ENCODE measurements at places on chromosomes 13 and 19. TPM values are rescaled to one million over a fixed set of nuclear protein-coding genes. Genes with fewer than 3 reads are reported as not detected.
A peak's percentile ranks its signal among the peaks of the same experiment; 100 is the strongest.

TRIM13 gene
- total RNA-seq: 21.7 TPM

TBXA2R gene
- 1.5 TPM for total RNA-seq

DNA sequence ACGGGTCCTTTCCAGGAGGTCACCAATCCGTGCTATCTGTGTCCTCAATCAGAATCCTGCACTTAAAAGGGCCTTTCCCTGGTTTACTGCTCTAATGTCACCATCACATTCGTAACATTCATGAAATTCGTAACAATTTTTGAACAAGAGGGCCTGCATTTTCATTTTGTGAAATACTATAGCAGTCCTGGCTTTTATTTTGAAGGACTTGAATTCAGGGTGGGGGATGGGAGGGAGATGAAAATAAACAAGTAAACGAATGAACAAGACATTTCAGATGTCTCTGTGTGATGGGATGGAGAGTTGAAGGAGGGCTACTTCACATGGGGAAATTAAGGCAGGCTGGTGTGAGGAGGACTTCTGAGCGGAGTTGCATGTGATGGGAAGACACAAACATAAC lies 281.0 kb downstream of the TSHZ3 start:
- no peak for DNase-seq

PSG3 gene
- not detected for total RNA-seq

XRCC1 gene
- total RNA-seq: 22.7 TPM

DNA sequence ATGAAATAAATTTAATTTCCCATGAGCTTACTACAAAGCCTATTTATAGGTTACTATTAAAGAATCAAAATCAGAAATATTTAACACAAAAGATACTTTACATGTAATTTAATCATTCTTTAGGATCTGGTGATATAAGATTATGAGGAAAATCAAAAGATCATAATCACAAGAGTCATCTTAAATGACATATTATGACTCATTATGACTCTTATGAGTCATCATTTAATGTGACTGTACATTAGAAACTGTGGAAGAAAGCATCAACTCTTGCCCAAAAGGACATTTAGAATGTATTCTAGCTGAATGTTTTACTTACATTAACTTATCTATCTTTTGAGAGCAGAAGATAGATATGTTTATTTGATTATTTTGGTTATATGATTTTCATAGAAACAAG lies 458.6 kb downstream of the DCT start:
- DNase-seq: peak; percentile 58

GRCh38 chr19:14391156-14391821 lies 10.0 kb downstream of the ADGRE5 start:
- DNase-seq: peak; percentile 58

CEACAM7 gene
- total RNA-seq: not detected

AKAP11 gene
- total RNA-seq: 29.3 TPM

ZNF813 gene
- 4.4 TPM for total RNA-seq

RANBP3 gene
- total RNA-seq: 40.5 TPM

DNA sequence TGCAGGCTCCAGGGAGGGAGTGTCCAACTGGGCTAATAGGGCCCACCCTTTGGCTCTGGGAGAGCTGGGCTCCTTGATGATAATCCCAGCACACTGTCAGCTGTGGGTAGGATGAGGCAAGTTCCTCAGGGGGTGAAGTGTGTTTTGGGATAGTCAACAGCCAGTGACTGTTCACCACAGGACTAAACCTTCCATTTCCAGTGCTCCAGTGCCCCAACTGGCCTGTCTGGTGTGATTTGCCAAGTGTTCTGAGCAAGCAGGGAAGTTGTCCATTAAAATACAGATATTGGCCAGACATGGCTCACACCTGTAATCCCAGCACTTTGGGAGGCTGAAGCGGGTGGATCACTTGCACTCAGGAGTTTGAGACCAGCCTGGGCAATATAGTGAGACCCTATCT lies 150.9 kb downstream of the TM9SF2 start:
- DNase-seq: no peak

ZIC2 gene
- not detected for total RNA-seq

DNA sequence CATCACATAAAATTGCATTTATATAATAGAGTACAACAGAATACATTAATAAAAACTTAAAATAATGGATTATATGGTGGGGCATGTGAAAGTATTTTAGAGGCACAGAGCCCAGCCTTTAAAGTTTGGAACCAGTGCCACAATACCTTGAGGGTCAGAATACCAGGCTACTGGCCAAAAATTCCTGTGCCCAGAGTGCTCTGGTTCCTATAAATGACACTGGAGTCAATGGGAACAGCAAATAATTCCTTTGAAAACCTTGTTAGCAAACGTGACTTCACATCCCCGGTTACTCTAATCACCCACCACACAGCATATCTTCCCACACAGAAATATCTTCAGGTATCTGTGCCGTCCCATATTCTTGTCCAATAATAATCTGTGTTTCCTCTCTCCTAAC lies 1242.6 kb downstream of the DIAPH3 start:
- DNase-seq: no peak

DNA sequence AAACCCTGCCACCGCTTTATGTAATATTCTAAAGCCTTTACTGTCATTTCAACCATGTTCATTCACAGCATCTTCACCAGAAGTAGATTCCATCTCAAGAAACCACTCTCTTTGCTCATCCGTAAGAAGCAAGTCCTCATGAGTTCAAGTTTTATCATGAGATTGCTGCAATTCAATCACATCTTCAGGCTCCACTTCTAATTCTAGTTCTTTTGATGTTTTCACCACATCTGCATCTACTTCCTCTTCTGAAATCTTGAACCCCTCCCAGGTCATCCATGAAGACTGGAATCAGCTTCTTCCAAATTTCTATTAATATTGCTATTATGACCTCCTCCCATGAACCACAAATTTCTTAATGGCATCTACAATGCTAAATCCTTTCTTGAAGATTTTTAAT lies 83.9 kb downstream of the FOXO1 start:
- DNase-seq: no peak

FGF21 gene
- total RNA-seq: not detected

DNA sequence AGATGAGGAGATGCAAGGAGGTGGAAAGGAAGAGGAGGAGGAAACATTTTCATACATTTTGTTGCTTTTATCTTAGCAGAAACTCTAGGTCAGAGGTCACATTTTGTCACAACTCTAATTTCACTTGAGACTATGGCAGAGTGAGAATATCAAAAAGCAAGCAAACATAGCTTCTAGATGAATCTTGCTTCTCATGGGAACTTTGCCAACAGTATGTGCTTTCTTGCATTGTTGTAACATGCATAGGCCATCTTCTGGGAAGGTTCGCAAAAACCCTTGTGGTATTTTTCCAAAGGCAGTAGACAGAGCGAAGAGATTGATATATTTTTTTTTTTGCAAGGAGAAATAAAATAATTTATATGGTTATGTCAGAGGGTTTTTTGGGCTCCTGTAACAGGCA lies 291.3 kb downstream of the MTUS2 start:
- DNase-seq: no peak

GRCh38 chr13:59658738-59659330 lies 504.9 kb downstream of the DIAPH3 start:
- no peak for DNase-seq

DNA sequence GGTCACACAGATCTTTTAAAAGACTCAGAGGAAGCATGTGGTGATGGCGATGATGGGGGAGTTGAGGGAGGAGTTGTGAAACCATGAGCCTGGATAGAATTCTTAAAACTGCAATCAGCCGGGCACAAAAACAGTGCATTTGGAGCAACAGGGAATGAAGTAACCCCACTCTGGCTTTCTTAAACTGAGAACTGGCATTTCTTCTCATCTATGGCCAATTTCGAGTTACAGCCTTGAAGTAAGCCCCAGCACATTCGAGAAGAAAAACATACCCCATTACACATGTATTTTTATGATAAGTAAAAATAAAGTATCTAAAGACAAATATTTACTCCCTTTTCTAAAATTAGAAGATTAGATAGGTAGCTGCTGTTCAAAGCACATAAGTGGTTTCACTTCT lies 70.1 kb downstream of the DCLK1 start:
- no peak for DNase-seq

PRODH2 gene
- not detected for total RNA-seq

GRCh38 chr13:45101327-45102018 lies 18.8 kb upstream of the GTF2F2 start:
- DNase-seq: no peak

GRCh38 chr13:100725472-100725871 lies 50.9 kb upstream of the TMTC4 start:
- DNase-seq: no peak

DNA sequence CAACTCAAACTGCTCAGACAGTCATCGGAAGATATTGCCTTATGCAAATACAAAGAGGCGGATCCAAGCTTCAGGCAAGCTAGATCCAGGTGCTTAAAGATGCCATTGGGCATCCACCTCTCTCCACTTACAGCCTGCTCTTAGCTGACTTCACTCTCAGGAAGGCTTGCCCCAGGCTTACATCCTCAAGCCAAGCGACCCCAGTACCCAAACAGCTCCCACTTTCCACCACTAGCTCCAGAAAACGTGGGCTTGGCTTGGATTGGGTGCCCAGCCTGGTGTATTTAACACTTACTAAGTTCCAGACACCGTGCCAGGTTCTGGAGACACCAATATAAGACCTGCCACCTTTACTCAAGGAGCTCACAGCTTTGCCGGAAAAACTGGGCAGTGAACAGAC lies 142.1 kb upstream of the VSTM2B start:
- DNase-seq: no peak

TLE2 gene
- total RNA-seq: 5.1 TPM

SIGLEC11 gene
- total RNA-seq: under 0.01 TPM

DNA sequence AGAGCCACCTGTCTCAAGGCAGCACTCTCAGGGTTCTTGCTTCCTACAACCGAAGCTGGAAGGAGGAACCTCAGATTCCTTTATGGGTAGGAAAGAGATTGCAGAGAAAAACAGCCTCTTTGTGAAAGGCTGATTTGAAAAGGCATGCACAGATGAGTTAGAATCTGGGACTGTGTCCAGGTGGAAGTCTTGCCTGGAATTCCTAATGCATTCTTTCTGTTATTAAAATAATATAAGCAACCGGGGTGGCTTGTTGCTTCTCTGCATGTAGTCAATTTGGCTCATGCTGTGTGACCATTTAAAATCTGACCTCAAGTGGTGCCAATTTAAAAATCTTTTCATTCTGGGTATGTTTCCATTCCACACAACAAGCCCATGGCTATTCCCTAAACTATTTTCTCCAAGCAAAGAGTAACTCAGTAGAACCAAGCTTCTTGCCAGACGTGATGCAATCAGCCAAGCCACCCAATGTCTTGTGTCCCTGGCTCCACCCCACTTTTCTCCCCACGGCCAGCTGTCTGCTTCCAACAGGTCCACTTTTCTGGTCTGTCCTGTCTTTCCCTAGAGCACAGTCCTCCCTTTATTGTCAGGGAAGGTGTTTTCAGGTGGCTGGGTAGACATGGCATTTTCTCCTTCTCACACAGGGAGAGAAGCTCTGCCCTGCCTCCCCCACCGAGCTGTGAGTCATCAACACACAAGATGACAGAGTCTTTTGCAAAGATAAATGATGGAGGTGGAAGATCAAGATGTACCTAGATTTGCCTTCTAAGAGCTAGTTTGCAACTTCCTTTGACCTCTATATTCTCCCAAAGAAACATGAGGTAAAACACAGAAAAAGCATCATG lies 394.3 kb downstream of the FOXO1 start:
- peak; percentile 69 for DNase-seq

OR10H1 gene
- total RNA-seq: not detected

NRTN gene
- total RNA-seq: not detected

DNA sequence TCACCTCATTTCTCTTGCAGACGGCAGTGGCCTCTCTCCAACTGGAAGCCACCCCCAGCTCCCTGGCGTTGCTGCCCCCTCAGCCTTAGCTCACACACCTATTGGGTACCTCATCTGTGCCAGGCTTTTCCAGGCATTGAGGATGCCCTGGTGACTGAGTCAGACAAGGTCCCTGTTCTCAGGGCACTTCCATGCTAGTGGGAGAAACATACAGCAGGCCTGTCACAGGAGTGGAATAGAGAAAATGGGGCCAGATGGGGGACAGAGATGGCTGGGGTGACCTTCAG lies 33.9 kb downstream of the CAPN12 start:
- peak; percentile 41 for DNase-seq
